ENCODE measurements at places on chromosomes 12 and 14.

DNA sequence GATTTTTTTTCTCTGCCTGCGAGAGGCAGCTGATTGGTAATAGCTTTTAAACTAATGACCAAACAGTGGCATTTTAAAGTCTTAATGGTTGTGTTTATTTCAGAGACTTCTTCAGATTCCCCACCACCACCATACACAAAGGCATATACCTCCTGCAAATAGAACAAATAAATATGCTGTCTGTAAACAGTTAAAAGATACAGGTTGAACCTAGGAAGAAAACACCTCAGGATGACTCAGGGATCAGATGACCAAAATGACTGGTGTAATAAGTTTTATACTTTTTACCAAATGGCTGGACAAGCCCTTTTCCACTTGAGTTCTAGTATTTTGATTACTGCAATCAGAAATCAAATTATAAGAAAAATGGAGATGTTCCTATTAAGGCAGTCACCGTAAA, 364.1 kb downstream of the PAWR start:
- DNase-seq = no peak

DNA sequence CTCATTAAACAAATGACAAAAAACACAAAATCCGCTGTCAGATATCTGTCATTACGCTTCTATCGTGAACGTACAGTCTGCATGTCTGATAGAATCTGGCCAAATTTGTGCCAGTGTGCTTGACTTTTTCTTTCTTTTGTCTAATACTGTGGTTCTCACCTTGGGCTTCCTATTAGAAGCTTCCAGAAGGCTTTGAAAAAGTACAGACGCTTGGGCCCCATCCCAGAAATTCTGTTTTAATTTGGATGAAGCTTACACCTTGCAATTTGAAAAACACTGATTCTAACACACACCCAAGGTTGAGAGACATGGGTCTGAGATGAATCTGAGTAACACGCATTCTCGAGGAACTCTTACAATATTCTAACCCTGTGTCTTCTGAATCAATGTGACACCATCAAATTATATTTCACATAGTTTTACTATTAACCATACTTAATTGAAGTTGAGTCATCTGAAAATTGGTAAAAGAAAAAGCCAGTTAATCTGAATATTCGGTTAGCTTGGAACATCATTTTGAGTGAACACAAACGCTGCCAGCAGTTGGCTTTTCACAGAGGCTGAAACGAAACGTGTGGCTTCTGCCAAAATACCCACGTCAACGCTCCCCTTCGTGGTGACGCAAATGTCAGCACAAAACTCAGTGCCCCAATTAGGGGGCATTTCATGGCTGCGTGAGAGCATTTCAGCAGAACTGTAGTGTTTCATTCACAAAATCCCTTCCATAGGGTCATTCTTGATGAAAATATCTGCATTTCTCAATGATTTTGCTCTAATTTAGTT, 420.5 kb downstream of the TMEM132D start:
- DNase-seq = no peak

GRCh38 chr12:110765111-110765510, 22.4 kb upstream of the PPP1CC start:
- no peak for DNase-seq

DNA sequence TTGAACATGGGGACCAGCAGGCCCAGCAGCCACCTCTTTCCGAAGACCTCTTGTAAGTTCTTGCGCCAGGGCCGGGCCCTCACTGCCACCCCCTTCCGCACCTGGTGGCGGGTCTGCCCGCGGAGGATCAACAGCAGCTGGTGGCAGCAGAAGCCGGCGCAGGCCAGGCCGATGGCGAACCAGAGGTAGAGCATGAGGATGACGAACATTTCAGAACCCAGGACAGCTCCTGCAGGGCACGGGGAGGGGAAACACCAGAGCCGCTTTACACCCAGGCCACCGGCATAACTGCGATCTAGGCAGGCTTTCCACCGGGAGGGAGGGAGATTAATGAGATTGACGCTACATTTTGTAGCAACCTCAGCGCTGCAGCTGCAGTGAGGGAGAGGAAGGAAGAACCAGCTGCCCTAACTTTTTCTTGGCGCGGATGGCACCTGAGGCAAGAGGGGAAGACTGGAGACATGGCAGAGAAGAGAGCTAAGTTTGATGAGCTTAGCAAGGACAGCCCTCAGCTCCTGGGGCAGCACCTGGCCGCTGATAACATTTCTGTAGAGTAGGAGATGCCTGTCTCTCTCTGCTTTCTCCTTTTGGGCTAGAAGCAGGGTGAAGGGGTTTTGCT, 7.8 kb downstream of the ZDHHC22 start:
- peak; percentile 5 for DNase-seq

GRCh38 chr12:68610370-68611093, at the start of gene RAP1B:
RAP1B (plus strand) TSS chr12:68610899; CDS start chr12:68648725, 37,826 bp downstream.
- peak; percentile 98 for DNase-seq

- no peak for DNase-seq
Observed at GRCh38 chr12:105018776-105019175, 32.7 kb downstream of the NOPCHAP1 start.

DNA sequence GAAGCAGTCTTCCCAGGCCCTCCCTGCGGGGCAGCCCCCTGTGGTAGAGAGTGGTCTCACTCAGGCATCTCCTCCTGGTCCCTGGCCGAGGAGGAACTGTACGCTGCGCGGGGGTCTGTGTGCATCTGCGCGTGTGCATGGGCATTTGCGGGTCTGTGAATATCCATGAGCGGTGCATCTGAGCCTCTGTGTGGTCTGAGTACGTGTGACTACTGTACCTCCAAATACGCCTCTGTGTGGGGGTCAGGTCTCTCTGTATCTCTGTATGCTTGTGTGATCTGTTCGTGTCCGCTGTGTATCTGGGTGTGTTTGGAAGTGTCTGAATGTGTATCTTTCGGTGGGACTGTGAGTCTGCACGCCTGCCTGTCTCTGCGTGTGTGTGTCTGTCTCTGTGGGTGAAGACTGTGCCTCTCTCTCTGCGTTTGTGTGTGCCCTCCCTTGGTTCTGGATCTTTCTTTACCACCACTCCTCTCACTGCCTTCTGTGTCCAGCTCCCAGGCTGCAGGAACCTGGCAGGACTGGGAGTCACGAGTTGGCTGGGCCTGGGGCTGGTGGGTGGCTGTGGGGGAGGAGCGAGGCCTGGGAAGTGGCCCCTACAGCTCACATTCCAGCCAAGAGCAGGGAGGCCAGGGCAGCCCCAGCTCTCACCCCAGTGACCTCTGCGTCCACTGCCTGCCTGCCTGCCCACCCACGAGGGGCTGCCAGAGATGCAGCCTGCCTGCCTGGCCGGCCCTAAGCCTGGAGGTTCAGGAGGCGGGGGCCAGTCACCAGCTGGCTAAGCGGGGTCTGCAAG, 1.1 kb upstream of the PGF start:
- no peak for DNase-seq

DNA sequence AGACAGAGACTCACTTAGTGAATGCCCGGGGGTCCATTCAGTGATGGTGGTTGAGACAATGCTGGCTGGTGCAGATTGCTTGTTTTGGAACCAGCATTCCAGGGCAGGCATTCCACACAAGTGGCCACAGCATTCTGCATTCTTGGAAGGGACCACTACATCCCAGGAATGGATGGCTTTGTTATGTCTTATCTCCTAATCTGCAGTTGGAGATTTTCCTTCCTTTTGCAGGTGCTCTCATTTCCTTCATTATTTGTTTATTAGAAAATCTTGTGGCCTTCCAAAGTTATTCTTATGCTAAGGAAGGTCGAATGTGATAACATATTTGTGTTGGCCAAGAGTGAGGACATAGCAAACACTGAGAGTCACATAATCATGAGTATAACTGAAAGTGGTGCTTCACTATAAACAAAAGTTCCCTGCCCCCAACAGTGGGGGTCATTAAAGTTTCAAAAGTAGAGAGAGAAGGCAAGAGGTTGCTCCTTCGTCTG, 66.0 kb downstream of the BMP4 start:
- no peak for DNase-seq

GRCh38 chr12:49797449-49797776, 30.8 kb downstream of the NCKAP5L start:
- no peak for DNase-seq

DNA sequence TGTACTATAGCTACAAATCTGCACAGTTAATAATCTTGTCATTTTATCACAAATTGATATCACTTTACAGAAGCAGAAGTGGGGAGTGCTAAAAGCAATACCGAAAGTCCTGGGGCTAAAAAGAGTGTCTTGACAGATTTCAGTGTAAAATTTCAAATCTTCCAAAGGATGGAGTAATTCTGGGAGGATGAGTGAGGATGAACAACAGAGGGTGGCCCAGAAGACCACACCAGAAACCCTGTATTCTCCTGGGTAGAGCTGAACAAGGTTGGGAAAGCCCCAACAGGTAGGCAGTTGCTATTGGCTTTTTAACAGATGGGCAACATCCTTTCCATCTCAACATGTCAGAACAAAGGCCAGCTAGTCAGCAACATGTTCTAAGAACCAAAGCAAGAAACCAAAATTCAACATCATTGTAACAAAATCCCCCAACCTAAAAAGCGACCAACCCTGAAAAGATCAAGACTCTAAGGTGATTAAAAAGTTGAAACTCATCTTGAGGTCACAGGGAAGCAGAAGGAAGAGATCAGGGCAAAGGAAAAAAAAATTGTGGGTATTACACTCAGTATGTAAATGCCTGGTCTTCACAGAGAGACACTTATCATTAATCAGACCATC, 38.8 kb downstream of the CBX5 start:
- DNase-seq = no peak

DNA sequence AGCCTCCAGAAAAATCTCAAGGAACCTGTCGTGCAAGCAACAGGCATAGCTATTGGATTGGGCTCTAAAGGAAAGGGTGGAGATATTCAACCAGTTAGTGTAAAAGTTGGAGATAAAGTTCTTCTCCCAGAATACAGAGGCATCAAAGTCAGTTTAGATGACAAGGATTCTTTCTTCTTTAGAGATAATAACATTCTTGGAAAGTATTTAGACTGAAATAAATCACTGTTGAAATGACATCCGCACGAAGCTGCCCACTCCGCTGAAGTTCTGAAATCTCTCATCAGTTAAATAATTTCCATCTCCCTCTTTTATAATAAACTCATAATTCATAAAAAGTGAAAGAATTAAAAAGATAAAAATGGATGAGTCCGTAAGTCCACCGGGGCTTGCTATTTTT, 1354.9 kb upstream of the TMEM132C start:
- DNase-seq = no peak

GRCh38 chr12:103966736-103967135, 1.1 kb downstream of the TDG start:
- no peak for DNase-seq

DNA sequence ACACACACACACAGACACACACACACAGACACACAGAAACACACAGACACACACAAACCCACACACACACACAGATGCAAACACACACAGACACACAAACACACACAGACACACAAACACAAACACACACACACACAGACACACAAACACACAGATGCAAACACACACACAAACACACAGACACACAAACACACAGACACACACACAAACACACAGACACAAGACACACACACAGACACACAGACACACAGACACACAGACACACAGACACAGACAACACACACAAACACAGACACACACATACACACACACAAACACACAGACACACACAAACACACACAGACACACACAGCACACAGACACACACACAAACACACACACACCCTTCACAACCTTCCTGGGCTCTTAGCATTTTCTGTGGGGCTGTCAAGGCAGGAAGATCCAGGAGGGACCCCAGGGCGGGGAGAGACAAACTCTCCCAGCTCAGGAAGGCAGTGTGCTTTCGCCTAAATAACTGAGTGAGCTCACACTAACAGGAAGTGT, 24.2 kb upstream of the INF2 start:
- DNase-seq = no peak

DNA sequence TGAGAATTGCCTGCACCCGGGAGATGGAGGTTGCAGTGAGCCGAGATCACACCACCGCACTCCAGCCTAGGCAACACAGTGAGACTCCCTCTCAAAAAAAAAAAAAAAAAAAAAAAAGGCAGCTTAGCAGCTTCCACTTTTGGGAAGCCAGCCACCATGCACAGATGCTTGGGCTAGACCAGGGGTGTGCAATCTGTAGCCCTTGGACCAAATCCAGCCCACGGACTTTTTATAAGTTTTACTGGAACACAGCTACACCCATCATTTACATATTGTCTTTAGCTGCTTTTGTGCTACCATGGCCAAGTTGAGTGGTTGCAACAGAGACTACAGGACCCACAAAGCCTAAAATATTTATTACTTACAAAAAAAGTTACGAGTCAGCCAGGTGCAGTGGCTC, 6.7 kb downstream of the CIT start:
- no peak for DNase-seq

DNA sequence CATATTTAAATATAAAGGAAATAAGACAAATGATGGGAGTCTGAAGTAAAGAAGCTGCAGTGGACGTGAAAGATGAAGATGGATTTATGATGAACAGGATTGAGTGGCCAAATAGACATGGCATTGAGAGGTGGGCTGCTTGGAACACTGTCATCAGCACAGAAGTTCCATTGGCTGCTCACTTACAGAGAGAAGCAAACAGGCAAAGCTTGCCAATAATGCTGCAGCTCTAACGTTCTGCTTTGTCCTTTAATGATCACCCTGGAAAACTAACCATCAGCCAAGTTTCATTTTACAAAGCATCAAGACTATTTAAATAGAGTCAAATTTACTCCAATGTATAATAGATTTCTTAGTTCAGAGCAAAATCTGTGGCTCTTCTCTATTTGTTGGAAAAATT, 721.4 kb downstream of the TMTC2 start:
- DNase-seq = no peak

- no peak for DNase-seq
Observed at GRCh38 chr14:21866479-21866878, 192.9 kb upstream of the OR4E1 start.

- DNase-seq = no peak
Observed at GRCh38 chr12:112862636-112863290, 44.0 kb upstream of the OAS1 start.

GRCh38 chr12:119710374-119710964, 42.5 kb downstream of the PRKAB1 start:
- no peak for DNase-seq

DNA sequence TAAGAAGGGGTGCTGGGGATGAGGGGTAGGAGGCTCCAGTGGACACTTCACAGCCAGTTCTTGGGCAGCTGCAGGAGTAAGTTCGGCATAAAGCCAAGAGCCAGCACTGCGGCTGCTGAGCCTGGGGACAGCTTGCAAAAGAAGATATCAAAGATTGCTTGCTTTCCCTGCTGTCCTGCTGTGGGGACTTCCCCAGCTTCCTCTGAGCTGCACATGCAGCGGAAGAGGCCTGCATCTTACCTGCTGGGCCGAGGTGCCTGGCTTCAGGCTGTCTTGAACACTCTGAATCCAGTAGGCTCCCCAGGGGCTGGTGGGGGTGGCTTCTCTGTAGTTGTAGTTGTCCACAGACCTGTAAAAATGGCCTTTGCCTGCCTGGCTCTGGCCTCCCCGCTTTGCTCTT, 1.3 kb downstream of the CHGA start:
- no peak for DNase-seq

GRCh38 chr12:38934686-38935085, 29.3 kb upstream of the CPNE8 start:
- DNase-seq = peak; percentile 29

DNA sequence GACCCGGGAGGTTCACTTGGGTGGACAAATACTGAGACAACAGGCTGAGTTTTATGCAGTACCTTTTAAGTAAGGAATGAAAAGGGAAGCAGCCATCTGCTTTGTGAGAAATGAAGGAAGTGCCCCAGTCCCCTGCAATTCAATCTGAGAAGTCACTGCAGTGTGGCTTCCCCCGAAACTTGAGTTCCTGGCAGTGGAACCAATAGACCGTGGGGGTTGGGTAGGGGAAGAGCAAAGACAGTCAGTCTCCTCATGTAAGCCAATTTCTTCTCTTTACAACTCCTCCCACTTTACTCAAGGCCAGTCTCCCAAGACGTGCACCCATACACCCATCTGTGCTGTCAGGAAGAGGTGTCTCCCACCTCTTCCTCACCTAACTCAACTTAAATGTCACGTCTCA, 206.5 kb downstream of the BCAT1 start:
- DNase-seq = no peak

Data from KG1 (cell line).